Glomerular endothelial cell (primary cell): ENCODE measurements at places on chromosomes 1 and 21. TPM values are rescaled to one million over a fixed set of nuclear protein-coding genes. Genes with fewer than 3 reads are reported as not detected.
A peak's percentile ranks its signal among the peaks of the same experiment; 100 is the strongest.

Gene RIPPLY3
- 0.10 TPM in 1 of 2 replicates, not detected in the other for total RNA-seq

Gene SLC22A15
- under 0.01 and 0.10 TPM in 2 replicates for total RNA-seq

Gene ALX3
- total RNA-seq: not detected in 2 replicates

Gene TMEM51
- total RNA-seq: 36.6 and 46.2 TPM in 2 replicates

Gene ADGRL4
- 170 and 186 TPM in 2 replicates for total RNA-seq

Gene S100A11
- total RNA-seq: 668 and 686 TPM in 2 replicates

DNA sequence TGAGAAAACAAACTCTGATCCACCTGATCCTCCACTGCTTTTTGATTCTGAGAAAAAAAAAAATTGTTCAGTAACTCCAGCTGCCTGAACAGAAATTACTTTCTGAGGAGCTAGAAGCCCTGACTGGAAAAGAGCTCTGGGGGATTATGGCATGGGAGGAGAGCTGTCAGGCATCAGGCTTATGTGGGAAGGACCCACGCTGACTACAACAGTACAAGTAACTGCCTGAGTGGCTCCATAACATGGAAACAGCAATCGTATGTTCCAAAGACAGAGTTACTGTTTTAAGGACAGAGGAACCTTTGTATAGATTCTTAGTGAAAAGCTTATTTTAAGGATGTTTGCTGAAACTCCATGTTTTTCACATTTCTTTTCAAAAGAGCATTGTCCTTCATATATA, 1.2 kb upstream of the ANGPTL7 start:
- DNase-seq: no peak

DNA sequence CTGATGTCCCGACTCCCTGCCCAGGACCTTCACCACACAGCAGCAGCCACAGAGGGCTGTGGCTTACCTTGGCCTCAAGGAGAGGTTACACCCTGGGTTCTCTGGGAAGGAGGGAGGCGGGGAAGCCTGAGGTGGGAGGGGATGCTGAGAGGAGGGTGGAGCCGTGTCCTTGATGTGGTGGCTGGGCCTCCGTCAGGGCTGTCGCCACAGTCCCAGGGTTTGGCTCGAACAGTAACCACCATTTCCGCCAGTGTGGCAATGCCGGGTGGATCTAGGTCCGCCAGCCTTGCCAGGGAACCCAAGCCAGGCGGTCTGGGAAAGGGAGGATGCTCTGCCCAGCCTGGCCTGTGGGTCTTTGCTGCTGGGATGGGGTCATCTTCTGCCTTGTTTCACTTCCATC, 18.4 kb upstream of the CDCA8 start:
- DNase-seq: no peak

- no peak for DNase-seq
Observed at GRCh38 chr1:160850993-160851392, 11.7 kb downstream of the CD244 start.

GRCh38 chr1:36715797-36716196, 233.1 kb upstream of the CSF3R start:
- no peak for DNase-seq

DNA sequence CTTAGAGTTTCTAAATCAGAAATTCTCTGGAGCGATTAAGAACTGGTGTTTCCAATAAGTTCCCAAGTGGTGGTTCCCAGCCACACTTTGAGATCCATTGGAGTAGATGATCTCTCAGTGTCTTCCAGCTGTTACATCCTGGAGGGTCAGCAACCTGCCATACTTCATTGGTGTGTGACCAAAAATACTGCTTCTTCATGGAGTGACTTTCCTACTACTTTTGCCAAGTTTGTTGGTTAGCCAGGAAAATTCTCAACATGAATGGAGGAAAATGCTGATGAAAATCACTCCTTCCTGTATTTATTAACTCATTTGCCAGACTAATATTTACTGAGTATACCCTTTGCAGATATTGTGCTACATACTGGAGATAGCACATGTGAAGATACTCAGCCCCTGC, 186.1 kb downstream of the FGGY start:
- no peak for DNase-seq

DNA sequence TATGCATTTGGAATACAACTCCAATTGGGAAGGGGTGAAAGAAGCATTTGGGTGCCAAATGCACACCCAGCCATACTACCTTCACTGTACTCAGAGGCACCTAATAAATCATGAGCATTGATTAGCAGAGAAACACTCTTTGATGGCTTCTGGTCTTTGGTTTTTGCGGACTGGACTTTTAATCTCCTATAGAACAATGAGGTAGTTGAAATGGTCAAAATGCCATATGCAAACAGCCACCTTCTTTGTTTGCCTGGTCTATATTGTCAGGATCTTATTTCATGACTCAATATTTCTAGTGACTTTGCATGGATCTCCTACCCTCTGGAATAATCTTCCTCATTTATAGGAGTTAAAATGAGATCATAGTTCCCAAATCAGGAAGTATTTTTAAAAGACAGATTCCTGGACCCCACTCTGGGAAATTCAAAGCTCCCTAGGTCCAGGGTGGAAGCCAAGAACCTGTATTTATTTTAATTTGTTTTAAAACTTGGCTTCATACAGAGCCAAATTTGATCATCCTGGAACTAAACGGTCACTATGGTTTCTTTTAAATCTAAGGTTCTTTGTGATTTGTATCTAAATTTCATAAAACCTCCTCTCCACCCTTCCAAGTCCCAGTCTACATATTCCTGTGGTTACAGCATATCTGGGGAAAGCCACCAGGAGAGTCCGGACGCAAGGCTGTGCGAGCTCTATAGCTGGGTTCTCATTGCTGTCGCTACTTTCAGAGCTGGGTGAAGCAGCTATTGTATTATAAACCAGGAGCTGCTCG, 8.7 kb downstream of the FAM3B start:
- DNase-seq: no peak

DNA sequence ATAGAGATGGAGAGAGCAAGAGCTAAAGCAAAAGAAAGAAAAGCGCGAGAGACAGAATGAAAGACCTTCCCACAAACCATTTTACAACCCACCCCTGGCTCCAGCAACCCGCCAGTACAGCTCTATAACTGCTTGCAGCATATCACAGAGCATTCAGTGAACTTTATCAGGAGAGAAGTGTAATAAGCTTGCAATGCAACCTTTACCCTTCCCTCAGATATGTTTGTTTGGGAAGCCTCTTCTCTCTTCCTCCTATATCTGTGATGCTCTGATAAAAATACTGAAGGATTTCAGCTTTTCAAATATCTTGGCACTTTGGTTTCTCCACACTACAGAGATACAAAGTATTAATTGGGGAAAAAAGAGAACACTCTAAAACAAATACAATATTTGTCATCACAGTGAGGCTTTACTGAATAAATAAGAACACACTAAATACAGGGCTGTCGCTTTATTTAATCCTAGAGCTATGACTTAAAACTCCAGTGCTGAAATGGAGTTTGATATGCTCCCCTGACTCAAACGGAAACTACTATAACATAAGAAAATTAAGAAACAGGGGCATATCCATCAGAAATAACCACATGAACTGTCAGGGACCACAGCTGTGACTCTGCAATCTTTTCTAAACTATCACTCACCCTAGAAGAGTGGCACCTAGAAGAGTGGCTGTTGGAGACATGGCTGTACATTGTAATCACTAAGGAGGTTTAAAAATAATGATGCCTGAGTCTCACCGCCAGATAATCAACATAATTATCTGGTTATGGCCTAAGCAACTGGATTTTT, 6.7 kb downstream of the CRP start:
- DNase-seq: no peak

DNA sequence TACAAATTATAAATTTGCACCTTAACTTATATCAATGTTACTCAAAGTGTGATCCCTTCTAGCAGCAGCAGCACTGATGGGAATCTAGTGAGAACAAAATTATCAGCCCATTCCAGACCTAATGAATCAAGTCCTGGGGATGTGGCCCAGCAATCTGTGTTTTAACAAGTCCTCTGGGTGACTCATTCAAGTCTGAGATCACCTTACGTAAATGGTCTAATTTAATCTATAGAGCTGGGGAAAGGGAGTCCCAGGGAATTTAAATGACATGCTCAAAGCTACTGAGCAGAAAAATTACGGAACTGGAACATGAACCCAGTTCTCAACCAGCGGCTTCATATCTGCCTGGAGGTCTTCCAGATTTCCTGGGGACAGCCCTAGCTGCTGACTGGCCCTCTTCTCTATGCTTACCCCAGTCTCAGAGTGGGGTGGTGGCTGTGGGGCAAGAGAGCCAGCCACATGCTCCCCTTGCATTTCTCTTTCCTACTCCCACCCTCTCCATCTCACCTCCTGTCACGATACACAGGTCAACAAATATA, 220.0 kb downstream of the TM2D1 start:
- DNase-seq: no peak

DNA sequence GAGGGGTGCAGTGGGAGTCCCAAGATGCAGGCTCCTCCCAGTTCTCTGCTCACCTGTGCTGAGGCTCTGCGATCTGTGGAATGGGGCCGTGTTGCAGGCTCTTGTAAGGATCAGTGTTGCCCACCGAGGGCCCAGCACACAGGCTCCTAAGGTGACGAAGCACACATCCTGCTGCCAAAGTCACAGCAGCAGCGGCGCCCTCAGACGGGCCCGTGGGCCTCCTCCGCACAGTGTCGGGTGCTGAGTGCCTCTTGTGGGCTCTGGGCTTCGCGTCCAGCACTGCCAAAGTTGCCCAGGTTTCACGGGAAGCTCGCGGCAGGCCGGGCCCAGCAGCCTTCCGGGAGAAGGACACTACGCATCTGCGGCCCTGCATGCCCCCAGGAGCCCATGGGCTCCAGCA, 72.1 kb upstream of the ABCG1 start:
- no peak for DNase-seq

- DNase-seq: no peak
Observed at GRCh38 chr1:237183963-237184540, 142.1 kb downstream of the RYR2 start.

- no peak for DNase-seq
Observed at GRCh38 chr1:220315070-220315839, 43.0 kb upstream of the RAB3GAP2 start.

DNA sequence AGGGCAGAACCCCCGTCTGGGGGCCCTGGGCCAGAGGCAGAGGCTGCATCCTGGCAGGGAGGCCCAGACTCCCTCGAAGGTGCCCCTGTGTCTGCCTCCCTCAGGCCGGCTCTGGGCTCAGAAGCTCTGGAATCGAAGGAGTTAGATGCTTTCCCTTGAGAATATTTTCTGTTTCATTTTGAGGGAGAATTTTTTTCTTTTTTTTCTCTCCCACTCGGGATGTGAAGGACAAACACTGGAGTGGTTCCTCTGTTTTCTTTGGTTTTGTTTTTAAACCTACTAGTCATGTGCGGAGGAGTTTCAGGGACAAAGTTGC, 44.7 kb downstream of the PRDM16 start:
- DNase-seq: no peak

DNA sequence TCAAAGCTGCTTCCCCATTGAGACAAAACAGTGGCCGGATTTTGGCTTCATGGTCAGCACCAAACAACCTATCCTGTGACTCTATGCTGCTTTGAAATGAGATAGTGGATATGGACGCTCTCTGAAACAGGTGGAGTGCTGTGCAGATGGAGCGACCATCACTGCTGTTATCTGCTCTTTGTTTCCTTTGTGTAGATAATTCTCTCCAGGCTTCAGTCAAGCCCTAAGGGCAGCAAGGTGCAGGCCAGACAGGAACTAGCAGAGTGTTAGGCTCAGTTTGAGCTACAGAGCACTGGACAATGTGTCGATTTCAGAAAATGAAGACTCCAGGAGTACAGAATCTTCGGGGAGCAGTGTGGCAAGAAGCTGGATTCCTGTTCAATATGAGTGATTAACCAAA, 4.8 kb upstream of the IRF6 start:
- DNase-seq: no peak

- DNase-seq: no peak
Observed at GRCh38 chr1:61523229-61523628, 201.7 kb downstream of the TM2D1 start.

- peak; percentile 22 for DNase-seq
Observed at GRCh38 chr1:68442822-68443556, 6.8 kb downstream of the RPE65 start.
